ENCODE measurements at places on chromosomes 13 and 19. TPM values are rescaled to one million over a fixed set of nuclear protein-coding genes. Genes with fewer than 3 reads are reported as not detected.

GRCh38 chr13:28448651-28449358 is 46.1 kb downstream of the FLT1 start:
- no peak for DNase-seq

- no peak for DNase-seq
Measured at GRCh38 chr13:40402931-40403431, 263.5 kb downstream of the FOXO1 start.

GRCh38 chr19:6891761-6892385 is 4.5 kb downstream of the ADGRE1 start:
- DNase-seq: no peak

GRCh38 chr13:113991191-113991669 is 17.4 kb upstream of the C13orf46 start:
- DNase-seq: peak; percentile 11

DNA sequence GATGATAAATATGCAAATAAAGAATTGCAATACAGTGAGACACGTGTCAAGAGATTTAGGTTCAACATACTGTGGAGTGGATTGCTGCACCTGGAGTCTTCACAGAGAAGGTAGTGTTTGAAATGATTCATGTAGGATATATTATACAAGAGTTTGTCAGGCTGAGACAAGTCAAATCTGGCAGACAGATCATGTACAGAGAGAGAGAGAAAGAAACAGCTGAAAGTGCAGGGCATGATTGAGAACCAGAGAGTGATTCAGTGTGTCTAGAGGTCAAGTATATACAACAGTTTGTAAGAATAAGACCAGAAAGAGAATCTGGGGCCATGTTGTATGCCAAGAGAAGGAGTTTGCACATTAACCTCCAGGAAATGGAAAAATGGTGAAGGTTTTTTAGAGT is 2.1 kb upstream of the VWA8 start:
- DNase-seq: no peak

- no peak for DNase-seq
Measured at GRCh38 chr19:33627962-33628839, 6.4 kb downstream of the CHST8 start.

- no peak for DNase-seq
Measured at GRCh38 chr13:106521095-106521799, 14.2 kb downstream of the EFNB2 start.

- no peak for DNase-seq
Measured at GRCh38 chr13:91572439-91572838, 174.0 kb downstream of the GPC5 start.

DNA sequence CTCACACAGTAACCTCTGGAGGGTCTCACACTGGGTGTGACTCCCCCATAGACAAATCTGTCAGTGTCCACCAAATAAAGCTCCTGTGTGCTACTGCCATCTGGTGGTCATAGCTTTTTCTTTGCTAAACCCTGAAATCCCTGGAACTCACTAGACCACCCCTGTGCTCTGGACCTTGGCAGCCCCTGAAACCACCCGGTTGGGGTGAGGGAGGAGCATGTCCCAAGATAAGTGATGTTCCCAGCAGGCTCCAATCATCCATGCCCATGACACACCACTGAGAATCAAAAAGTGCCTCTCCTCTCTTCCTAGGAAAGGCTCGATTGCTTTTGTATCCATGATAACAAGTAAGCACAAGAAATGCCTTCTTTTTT is 6.5 kb upstream of the HSD17B14 start:
- DNase-seq: peak; percentile 86

DNA sequence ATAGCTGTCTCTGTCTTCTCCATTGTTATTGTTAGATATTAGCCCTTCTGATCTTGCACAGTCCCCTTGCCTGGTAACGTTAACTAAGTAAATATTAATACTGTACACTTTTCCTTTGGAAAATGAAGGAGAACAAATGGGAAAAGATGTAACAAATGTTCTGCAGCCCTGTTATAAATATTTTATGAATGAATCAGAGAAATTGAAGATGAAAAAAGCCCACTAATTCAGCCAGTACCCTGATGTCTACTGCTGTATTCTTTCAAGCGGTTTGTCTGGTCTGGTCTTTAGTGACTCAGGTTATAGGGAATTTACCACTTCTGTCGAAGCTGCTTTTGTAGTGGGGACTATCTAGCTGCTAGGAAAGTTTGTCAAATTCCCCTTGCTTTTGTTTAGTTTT is 121.0 kb downstream of the COG6 start:
- no peak for DNase-seq

- no peak for DNase-seq
Measured at GRCh38 chr13:45416516-45417128, 1.6 kb downstream of the SLC25A30 start.

GRCh38 chr19:29497686-29498436 is 27.9 kb upstream of the VSTM2B start:
- DNase-seq: no peak

GRCh38 chr13:74555651-74556420 is 421.6 kb upstream of the KLF12 start:
- no peak for DNase-seq

DNA sequence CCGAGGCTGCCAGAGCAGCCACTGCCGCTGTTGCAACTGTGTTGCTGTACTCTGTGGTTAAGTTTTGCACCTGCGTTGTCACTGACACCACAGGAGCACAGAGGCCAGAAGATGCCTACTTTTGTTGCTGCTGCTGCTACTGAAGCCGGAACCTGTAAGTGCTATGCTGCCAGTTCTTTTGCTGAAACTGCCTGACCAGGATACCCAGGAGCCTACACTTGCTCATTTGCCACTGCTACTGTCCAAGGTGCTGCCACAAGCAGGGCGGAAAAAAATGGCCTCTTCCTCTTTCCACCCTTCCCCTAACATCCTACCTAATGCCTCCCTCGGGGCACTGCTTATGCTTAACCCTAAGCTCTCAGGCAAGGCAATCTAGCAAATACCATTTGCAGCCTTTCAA is 29.0 kb upstream of the NBEA start:
- no peak for DNase-seq

GRCh38 chr13:100673713-100674571 is 653 bp downstream of the TMTC4 start:
- DNase-seq: no peak

DNA sequence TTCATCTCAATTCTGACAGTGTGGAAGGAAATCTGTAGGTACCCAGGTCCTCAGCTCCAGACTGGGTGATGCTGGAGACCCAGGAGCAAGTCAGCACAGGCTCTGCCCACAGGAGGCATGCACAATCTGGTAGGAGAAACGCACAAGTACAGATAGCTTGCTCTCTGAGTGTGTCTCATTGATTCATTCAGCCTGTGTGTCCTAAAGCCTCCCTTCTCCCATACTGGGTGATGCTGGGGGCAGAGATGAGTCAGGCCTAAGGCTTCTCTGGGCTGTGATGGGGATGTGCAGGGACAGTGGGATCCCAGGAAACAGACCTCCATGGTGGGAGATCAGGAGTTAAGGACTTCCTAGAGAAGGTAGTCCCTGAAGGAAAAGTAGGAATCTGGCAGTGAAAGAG is 6.8 kb downstream of the ZNF526 start:
- no peak for DNase-seq

DNA sequence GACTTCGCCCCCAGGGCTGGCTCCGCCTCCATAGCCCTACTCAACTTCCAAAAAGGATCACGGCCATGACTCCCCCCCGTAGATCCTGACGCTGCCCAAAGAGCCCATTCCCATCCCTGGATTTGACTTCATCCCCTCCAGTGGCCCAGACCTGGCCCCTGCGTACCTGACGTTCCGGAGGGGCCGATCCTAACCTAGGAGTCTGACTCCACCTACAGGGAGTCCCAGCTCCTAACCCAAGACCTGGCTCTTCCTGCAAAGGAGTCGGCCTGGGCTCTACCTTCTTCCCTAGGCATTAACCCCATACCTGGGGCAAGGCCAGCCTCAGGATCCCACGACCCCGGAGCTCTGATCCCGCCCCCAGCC is 10.8 kb downstream of the STAP2 start:
- DNase-seq: no peak

DNA sequence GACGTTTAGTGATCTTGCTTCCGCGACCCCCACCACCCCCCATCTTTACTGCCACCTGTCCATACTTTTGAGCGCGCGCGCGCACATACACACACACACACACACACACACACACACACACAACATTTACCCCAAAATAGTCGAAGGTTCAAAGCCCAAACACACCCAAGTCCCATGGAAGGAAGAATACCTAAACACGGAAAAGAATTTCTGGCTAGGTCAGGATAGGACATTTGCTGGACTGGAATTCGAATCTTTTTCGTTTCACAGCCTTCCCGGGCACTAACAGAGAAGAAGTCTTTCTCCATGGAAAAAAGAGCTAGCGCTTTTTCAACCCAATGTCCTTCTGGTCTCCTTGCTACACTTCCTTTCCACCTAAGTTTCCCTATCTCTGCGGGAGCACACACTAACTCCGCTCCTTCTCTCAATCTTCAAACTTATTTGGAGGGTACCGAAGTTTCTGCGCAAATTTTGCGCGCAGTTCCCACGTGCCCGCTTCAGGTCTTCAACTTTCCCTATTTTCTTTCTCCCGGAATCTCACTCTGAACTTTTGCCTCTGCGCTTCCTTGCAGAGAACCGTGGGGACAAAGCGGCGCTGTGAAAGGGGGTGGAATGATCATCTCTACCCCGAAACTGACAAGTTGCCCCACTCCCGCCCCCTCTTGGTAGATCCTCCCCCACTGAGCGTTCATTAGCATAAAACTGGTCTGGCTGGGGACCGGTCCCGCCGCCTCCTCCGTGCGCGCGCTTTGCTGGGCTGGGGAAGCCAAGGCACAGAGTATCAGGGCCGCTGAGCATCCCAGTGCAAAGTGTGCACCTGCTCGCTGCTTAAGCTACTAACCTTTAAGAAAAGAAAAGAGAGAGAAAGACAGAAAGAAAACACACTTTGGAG is 2.7 kb downstream of the DACH1 start:
- peak; percentile 50 for DNase-seq

DNA sequence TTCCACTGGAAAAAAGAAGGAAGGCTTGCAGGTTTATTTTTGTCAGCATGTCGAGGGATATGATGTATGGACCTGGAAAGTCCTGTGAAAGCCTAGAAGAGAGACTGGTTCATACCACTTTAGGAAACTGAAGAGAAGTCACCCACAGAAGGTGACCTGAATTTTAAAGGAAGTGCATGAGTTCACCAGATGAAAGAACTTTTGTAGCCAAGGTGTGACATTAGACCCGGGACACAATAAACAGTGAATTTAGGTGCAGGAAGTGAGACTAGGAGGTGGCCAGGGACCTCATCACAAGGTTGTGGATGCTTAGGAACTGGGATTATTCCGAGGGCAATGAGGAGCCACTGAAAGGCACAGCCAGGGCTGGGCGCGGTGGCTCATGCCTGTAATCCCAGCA is 79.1 kb downstream of the ZNF429 start:
- no peak for DNase-seq

- DNase-seq: no peak
Measured at GRCh38 chr13:48944221-48944620, 31.5 kb upstream of the FNDC3A start.

GRCh38 chr13:102197193-102197592 is 204.7 kb downstream of the FGF14 start:
- no peak for DNase-seq

Gene CARS2
- 65.0 TPM for polyA plus RNA-seq

Gene WDR62
- 4.8 TPM for polyA plus RNA-seq

Gene PLK5
- 5.9 TPM for polyA plus RNA-seq

Gene SETDB2
- 11.9 TPM for polyA plus RNA-seq

Gene SLC25A23
- polyA plus RNA-seq: 220 TPM

Gene ODAD3
- 7.1 TPM for polyA plus RNA-seq

Gene ZNF20
- polyA plus RNA-seq: 5.6 TPM

Gene OLFM2
- polyA plus RNA-seq: 251 TPM

Gene KCNRG
- polyA plus RNA-seq: 1.9 TPM

Gene KLF16
- polyA plus RNA-seq: 9.8 TPM

Gene PBX4
- 13.6 TPM for polyA plus RNA-seq

Gene ZNF805
- 3.6 TPM for polyA plus RNA-seq

All from spinal cord (tissue), 10 donors.